ENCODE measurements at places on chromosomes 7 and 10.

DNA sequence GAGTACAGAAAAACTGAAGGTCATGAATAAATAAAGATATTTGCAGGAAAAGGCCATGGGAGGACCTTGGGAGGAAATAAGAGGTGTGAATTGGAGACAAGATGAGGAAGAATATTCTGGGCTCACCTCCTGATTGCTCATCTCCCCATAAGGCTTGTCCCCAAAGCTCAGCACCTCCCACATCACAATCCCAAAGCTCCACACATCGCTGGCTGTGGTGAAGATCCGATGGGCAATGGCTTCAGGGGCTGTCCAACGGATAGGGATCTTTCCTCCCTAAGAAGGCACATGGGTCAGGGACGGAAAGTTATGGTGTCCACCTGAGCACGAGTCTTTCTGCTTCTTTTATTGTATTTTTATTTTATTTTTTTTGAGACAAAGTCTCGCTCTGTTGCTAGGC lies 12.9 kb downstream of the ZYX start:
- DNase-seq = no peak

GRCh38 chr7:157564517-157565177 lies 227.8 kb downstream of the DNAJB6 start:
- DNase-seq = no peak

- DNase-seq = no peak
Measured at GRCh38 chr10:489330-489729, 200.1 kb downstream of the DIP2C start.

- DNase-seq = no peak
Measured at GRCh38 chr10:77648472-77648871, 10.9 kb upstream of the KCNMA1 start.

DNA sequence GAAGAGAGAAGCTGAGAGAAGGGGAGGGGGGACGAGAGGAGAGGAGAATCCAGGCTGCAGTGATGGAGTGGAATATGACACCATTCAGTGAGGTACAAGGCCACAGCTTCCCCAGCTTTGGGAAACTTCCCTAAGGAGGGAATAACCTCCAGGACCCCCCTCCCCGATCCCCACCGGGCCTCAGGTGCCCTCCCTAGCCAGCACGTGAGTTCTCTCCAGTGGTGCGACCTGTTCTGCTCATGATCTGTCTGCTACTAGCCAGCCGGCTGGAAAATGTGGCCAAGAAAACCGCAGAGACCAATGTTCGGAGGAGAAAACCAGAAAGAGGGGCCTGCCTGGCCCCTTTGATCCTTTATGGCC lies 39.9 kb upstream of the AGK start:
- DNase-seq = no peak

DNA sequence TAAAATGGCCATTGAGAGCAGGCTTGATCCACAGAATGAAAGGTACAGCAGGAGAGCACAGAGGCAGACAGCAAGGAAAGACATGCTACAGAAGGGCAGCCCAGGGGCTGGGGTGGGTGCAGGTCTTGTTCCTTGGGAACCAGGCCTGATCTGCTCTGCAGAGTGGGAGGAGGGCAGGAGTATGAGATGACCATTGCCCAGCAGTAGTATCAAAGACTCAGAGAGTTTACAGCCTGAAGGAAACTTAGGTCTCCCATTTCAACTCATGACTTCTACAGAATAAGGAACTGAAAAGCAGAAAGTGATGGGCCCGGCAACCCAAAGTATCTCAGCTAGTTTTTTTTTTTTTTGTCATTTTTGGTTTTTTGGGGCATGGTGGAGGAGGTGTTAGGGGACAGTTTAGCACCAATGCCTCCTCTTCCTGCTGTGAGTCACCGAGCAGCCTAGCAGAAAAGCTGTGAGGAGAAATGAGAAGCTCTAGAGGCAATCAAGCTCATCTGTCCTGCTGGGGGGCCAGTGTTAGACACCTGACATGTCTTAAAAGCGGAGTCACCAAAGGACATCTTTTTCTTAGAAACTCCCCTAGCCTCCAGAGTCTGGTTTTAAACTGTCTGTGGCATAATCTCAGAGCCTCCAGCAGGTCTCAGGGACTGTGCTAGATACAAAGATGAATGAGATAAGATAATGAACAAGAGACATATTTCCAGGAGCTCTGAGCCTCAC lies 34.3 kb upstream of the HERPUD2 start:
- DNase-seq = no peak

GRCh38 chr7:43528576-43529354 lies 54.1 kb upstream of the STK17A start:
- DNase-seq = no peak

GRCh38 chr7:54705436-54705835 lies 53.6 kb downstream of the SEC61G start:
- peak; percentile 17 for DNase-seq

GRCh38 chr10:14648005-14648765 lies 126.5 kb downstream of the FAM107B start:
- no peak for DNase-seq

DNA sequence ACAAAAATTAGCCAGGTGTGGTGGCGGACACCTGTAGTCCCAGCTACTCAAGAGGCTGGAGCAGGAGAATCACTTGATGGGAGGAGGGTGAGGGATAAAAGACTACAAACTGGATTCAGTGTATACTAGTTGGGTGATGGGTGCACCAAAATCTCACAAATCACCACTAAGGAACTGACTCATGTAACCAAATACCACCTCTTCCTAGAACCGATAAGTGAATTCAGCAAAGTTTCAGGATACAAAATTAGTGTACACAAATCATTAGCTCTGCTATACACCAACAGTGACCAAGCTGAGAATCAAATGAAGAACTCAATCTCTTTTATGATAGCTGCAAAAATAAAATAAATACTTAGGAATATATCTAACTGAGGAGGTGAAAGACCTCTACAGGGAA lies 23.0 kb upstream of the DMBT1 start:
- DNase-seq = no peak

DNA sequence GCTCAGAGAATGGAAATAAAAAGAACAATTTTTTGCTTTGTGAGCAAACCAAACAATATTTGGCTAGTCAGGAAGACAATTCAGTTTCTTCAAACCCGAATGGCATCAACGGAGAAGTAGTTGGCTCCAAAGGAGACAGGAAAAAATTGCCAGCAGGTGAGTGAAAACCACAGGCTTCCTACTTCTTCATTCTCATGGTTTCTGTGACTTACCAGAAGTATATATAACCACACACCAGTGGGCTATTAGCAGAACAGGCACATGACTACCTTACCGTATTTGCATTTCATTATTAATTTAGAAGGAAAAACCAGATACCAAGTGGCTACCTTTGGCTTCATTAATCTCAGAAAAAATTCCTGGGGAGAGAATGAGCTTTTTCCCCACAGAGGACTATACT lies 8.8 kb downstream of the TDRD1 start:
- no peak for DNase-seq

DNA sequence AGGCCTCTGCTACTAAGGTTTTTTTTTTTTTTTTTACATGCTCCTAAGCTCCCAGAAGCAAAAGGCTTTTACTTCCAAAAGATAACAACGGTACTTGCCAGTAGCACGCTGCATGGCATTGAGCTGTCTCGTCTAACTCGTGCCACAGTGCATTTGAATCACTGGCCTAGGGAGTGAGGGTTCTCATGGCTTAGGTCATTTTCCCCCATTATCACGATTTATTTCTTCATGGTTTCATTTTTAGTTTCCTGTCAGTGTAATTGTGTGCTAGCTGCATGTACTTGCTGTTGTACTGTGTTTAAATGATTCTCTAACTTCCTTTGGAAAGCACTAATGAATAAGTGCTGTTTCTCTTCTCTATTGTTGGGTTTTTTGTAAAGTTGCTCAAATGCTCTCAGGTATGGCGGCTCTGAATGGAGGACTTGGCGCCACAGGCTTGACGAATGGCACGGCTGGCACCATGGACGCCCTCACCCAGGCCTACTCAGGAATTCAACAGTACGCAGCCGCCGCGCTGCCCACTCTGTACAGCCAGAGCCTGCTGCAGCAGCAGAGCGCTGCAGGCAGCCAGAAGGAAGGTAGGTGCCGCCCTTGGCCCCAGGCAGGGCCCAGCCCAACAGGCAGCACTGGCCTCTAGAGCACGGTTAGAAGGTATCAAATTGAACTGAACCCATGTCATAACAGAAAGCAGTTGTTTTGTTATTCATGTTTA lies 290.5 kb downstream of the USP6NL start:
- DNase-seq = no peak

GRCh38 chr10:43939389-43939938 lies 290.8 kb upstream of the ZNF32 start:
- no peak for DNase-seq

DNA sequence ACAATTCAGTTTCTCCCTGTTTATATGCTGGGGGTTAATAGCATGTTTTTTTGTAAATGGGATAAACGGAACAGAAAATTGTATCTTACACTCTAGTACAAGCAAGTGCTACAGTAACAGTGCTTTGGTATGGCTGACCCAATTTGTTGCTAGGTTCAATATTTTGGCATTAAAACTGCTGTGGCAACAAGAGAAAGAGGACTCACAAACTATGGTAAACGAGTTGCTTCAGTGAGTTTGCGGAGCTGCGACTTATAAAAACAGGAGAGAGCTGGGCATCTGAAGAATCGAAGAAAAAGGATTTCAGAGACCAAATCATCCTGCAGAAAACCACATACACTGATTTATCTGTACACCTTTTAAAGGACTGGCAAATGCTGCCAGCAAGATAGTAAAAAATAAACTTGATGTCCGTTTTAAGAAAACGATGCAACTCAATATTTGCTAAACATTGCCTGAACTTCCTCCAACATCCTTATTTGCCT lies 2.2 kb downstream of the GLUD1 start:
- peak; percentile 91 for DNase-seq

- DNase-seq = no peak
Measured at GRCh38 chr10:6348096-6348874, 145.6 kb downstream of the PFKFB3 start.

GRCh38 chr10:43197834-43198681 lies 59.8 kb downstream of the CSGALNACT2 start:
- DNase-seq = no peak

DNA sequence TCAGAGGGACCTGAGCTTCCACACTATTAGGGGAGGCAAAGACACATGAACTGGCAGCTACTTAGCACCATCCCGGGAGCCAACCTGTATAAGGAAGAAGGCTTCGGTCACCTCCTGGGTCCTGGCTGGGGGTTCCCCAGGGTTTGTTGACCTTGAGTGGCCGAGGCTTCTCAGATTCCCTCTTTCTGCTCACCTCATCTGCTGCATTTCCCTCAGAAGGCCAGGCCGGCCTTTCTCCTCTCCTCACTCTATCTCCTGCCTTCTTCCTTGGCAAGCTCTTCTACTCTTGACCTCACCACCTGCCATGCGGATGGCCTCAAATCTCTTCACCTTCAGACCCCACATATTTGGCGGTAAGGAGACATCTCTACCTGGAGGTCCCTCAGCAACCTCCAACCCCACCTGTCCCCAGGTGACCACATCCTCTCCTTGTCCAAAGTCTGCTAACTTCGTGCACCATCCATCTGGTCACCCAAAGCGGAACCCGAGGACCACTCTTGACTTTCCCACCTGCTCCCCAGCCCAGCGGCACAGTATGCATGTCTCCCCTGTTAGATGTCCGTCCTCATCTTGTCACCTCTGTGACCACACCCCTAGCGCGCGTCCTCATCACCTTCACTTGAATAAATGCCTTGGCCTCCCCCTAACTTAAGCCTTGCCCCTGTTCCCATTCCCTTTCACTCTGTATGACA lies 133.8 kb upstream of the UNC5B start:
- DNase-seq = no peak

DNA sequence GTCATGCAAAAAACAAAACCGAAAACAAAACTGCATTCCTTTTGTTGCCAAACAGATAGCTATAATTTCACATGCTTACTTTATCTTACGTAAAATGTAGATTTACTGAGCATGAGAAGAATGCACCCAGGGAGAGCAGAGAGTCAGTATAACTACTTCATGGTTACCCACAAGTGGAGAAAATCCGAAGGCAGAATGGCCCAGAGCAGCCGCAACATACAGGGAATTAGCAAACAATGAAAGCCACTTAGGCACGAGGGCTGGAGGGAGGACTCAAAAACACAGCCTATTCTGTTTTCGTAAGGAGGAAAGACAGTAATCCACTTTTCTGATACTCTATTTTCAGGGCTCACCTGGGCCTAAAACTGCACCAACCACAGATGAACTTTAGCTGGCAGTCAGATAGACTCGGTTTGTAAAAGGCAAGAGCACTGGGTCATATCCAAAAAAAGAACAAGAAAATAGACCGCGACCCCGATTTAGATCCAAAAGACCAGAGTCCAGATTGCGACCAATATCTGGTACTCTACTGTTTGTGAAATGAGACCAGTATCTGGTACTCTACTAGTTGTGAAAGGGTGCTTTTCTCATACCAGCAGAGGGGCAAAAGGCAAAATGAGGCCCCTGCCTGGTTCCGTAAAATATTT lies 1.3 kb downstream of the ITPRIP start:
- no peak for DNase-seq

DNA sequence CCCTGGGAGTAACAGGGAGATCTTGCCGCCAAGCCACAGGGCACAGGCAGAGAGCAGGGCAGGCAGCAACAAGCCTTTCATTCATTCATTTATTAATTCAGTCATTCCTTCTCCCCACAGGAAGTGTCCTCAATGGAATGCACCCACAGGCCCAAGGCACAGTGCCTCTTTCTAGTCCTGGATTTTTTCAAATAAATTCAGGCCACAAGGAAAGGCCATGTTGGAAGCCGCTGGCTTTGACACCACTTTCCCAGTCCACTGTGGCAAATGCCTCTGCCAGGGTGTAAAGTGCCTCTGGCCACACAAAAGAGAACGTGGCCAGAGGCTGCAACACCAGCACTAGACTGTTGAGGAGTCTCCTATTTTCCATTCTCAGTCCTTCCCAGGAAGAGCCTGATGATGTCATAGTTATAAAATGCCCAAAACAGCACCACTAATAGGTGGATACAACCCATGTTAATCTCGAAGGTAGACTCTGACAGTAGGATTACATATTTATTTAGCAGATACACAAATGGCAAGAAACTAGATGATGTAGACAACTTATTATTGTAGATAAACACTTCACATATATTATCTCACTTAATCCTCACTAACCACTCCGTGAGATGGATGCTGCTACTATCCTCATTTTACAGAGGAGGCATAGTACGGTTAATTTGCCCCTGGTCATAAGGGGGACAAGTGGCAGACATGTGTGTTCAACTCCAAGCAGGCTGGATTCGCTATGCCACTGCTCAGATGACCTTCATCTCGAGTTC lies 5.5 kb downstream of the JAZF1 start:
- no peak for DNase-seq

- no peak for DNase-seq
Measured at GRCh38 chr7:6181136-6181535, 91.3 kb downstream of the CYTH3 start.

DNA sequence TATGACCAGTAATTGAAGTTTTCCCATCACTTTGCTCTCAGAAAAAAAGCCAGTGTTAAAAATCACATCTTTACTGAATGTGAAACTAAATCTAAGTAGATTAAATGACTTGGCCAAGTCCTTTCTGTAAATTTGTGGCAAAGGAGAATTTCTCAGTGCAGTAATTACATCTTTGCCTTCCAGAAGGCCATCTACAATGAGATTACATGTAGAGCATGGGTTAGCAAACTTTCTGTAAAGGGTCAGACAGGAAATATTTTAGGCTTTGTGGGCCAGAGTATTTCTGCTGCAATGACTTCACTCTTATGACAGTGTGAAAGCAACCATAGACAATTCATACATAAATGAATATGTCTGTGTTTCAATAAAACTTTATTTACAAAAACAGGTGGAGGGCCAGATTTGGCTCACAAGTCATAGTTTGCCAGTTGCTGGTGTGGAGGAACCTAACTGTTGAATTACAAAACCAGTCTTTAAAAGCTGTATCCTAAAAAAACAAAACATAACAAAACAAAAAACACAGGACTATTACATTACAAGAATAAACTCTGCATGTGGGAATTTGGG lies 191.0 kb downstream of the TAX1BP1 start:
- no peak for DNase-seq
